ENCODE measurements at places on chromosomes 4 and X.

GRCh38 chr4:578451-579443 is 2.7 kb upstream of the TMEM271 start:
- DNase-seq = no peak

DNA sequence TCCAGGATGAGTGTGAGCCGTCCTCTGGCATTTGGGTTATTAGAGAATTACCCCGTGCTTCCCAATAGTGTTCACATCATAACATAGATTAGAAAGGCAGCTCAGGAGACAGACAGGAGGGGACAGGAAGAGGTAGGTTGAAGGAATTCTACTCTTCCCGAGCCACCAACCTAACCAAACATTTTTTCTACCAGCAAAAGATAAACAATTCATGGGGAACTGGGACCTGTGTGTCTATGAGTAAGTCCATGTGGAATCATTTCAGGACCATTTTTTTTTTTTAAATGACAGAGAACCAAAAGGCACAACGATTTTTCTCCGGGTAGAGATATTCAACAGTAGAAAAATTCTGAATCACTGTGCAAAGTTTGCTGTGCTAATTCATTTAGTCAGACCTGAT is 174.2 kb upstream of the ETNPPL start:
- DNase-seq = no peak

- peak; percentile 64 for DNase-seq
Measured at GRCh38 chr4:100106982-100107381, 83.3 kb downstream of the DDIT4L start.

GRCh38 chr4:108126806-108127205 is 41.9 kb downstream of the LEF1 start:
- no peak for DNase-seq

GRCh38 chr4:187811591-187811990 is 184.0 kb upstream of the ZFP42 start:
- DNase-seq = no peak

- no peak for DNase-seq
Measured at GRCh38 chrX:125954236-125954635, 211.9 kb downstream of the DCAF12L2 start.

GRCh38 chr4:182749667-182750167 is 167.5 kb downstream of the DCTD start:
- no peak for DNase-seq

DNA sequence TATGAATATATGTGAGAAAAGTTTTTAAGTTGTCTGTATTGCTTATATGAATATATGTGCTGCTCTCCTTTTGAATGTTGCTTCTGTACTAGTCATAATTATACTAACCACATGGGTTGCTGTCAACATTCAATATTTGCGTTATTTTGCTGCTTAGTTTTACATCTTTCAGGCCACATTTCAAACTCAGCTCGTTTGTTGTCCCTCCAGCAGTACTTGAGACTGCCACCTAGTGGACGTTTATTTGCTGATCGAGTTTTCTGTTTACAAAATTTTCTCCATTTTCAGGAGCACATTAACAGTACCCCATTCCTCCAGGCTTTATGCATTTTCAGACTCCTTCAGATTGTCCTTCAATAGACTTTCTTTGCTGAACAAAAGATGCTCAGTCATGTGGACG is 75.8 kb downstream of the NUDT11 start:
- DNase-seq = peak; percentile 13

- no peak for DNase-seq
Measured at GRCh38 chr4:38001927-38002326, 41.7 kb downstream of the PTTG2 start.

DNA sequence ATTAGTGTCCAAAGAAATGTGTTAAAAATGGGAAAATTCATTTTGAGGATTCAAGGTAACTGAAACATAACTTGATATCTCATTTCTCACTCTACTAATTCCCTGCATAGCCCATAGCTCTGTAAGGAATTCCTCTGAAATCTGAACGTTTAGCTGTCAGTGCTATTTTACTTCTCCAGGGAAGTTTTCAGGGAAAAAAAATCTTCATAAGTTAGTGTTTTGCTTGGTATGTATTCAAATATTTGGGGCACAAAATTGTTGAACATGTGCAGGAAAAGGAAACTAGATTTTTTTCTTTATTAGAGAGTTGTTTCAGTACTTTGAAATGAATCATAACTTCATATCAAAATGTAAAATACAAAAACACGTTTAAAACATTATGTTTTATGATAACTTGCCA is 891.4 kb downstream of the CENPC start:
- DNase-seq = no peak

GRCh38 chrX:41468647-41469323 is 21.6 kb downstream of the NYX start:
- DNase-seq = no peak

- DNase-seq = no peak
Measured at GRCh38 chrX:150887906-150888465, 10.5 kb downstream of the CD99L2 start.

- no peak for DNase-seq
Measured at GRCh38 chr4:25786497-25787065, 76.2 kb downstream of the SEL1L3 start.

DNA sequence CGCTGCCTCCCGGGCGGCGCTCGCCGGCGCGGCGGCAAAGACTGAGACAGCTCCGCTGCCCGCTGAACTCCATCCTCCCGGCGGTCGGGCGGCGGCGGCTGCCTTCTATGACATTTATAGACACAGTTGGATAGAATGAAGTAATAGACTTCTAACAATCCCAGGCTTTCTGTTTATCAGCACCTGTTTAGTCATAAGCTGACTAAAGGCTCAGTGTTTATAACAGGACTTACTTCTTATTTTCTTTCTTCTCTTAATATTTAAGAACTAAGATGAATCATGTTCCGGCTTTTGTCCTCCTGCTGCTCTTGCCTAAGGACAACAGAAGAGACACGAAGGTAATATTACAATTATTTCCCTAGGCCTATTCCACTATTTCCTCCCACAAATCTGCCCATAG is 3.9 kb downstream of the ARL13A start:
- DNase-seq = no peak

All from activated CD8-positive, alpha-beta T cell treated with anti-CD3 and anti-CD28 coated beads for 36 hours (primary cell).